Fibroblast of lung (primary cell): ENCODE measurements at places on chromosomes 4 and X. TPM values are rescaled to one million over a fixed set of nuclear protein-coding genes. Genes with fewer than 3 reads are reported as not detected.
A peak's percentile ranks its signal among the peaks of the same experiment; 100 is the strongest.

- no peak for DNase-seq
These were observed 40.0 kb downstream of the ERVMER34-1 start for GRCh38 chr4:52711272-52711671.

- no peak for DNase-seq
These were observed 1151.4 kb upstream of the PABPC4L start for GRCh38 chr4:135353008-135353407.

GRCh38 chrX:110915570-110915969, 120.0 kb upstream of the CHRDL1 start:
- no peak for DNase-seq

Gene HSFX2
- total RNA-seq, result 0.26 and 0.50 TPM in 2 replicates

- DNase-seq, result no peak
These were observed 115.3 kb upstream of the ARX start for GRCh38 chrX:25131055-25131454.

- no peak for DNase-seq
These were observed 5.9 kb upstream of the PLA2G12A start for GRCh38 chr4:109735566-109736365.

DNA sequence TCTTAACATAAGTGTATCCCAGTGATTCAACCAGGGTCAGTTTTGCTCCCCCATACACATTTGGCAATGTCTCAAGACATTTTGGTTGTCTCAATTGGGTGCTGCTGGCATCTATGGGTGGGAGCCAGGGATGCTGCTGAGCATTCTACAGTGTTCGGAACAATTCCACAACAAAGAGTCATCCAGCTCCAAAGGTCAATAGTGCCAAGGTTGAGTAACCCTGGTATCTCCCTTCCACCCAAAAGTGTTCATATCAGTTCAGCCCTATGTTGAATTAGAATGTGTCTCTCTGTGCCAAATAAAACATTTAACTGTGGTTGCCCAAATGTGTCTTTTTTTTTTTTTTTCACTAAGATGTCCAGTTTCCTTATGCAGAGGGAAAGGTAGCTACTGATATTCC, 129.4 kb upstream of the RAI2 start:
- no peak for DNase-seq

GRCh38 chrX:120768681-120769080, 107.0 kb downstream of the CT47B1 start:
- peak; percentile 33 for DNase-seq

DNA sequence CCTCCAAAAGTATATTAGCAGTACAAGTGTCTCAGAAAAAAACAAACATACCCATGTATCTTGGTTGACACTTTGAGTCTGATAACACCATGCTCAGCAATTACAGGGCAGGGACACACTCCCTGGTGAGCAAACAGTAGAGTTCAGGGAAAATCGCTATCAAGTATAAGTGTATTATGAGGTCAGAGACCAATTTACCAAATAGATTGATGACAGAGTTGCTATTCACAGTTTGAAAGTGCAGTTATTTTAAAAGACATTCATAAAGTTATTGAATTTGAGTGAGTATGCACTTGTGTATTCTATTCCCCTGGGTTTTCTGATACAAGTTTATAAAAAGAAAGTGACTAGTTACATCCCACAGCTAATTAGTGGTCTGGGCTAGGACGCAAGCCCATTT, 10.2 kb upstream of the LONRF3 start:
- DNase-seq, result no peak

DNA sequence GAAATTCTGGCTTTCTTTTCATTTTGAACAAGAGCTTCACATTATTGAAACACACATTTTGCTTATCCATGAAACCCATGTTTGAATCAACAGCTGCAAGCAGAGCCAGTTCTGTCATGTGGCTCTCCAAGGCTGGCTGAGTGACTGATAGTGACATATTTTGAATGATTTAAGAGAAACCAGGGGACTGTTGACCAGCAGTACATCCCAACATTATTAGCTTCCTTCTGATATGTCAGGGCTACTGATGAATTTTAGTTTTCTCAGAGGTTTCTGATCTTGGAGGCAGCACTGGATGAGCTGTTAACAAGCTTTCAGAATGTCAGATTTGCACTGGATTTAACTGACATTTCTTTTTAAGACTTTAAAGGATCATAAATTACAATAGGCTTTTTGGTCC, 74.6 kb upstream of the GRXCR1 start:
- DNase-seq, result no peak

GRCh38 chr4:1155314-1155713, 17.1 kb downstream of the SPON2 start:
- no peak for DNase-seq

DNA sequence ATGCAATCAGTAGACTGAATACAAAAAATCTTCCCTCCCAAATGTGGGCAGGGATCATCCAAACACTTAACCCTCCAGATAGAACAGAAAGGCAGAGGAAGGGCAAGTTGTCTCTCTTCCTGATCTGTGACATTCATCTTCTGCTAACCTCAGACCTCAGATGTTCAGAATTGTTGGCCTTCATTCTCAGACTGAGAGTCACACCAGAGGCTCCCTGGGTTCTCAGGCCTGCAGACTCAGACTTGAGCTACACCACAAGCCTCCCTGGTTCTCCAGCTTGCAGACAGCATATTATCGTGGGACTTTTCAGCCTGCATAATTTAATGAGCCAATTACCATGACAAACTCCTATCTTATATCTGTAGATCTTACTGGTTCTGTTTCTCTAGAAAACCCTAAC, 1471.6 kb upstream of the ADGRL3 start:
- DNase-seq, result no peak

GRCh38 chrX:3440981-3441380, 94.5 kb upstream of the MXRA5 start:
- no peak for DNase-seq

DNA sequence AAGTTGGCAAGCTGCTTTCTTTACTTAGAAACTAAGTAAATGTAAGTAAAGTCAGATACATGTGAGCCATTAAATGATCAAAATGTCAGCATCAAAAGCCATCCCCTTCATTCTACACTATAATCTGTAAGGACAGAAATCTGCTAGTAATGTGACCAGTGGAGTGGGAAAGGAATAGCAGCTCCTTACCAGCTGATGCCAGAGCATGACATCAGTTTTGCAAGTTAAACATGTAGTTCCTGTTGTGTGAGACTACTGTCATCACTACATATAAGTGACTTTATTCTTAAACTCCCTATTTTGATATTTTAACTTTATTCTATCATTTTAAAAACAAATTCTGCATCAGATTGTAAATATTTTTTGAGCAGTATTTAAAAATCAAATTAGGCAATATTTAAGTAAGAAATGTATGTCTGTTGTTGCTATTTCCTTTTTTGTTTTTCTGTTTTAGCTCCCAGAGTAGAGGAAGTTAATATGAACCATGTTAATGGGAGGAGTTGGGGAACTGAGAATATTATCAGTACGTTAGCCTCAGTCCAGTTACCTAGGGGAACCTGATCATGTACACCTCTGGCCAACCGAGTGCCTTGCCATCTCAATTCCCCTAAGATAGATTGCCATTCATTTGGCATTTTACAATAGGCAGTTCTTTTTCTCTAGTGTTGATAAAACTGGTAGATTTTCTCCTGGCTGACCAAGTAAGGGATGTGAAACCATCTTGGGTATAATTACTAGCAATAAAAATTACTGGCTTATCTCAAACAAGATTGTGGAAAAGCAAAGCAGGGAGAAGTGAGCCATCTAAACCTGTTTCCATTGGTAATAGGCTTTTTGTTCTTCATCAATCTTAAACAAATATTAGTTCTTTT, 34.7 kb downstream of the CCNI start:
- DNase-seq, result peak; percentile 44

DNA sequence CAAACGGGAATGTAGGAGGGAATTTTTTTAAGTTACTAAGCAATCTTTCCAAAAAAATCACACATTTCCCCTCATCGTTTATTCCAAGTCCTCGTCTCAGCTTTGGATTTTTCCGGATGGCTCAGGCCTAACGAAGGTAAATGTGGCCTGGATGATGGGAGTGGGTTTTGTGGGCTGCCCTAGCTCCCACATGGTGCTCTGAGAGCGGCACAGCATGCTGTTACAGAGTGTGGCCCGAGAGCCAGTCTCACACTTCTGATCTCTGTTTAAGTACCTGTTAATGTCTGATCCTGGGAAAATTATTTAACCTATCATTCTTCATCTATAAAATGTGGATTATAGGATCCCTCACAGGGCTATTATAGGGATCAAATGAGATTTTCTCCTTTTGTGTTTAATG, 38.2 kb upstream of the ADAM29 start:
- DNase-seq, result no peak

Gene RTL3
- not detected in 2 replicates for total RNA-seq

Gene OPN1MW2
- not detected in 2 replicates for total RNA-seq

GRCh38 chrX:138487866-138488265, 223.7 kb downstream of the FGF13 start:
- DNase-seq, result no peak

Gene SSX4B
- total RNA-seq, result not detected in 2 replicates

DNA sequence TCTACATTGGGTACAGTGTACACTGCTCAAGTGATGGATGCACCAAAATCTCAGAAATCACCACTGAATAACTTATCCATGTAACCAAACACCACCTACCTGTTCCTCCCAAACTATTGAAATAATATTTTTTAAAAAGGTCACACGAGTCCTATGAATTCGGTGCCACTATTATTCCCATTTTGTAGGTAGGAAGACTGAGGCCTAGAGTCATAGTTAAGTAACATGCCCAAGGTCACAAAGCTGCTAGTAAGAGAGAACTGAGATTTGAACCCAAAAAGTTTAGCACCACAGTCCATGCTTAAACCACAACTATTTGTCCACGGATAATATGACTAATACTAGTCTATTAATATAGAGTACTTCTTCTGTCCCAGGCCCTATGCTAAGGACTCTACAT, 2.7 kb downstream of the ARHGEF6 start:
- DNase-seq, result no peak

Gene FATE1
- not detected in 2 replicates for total RNA-seq

DNA sequence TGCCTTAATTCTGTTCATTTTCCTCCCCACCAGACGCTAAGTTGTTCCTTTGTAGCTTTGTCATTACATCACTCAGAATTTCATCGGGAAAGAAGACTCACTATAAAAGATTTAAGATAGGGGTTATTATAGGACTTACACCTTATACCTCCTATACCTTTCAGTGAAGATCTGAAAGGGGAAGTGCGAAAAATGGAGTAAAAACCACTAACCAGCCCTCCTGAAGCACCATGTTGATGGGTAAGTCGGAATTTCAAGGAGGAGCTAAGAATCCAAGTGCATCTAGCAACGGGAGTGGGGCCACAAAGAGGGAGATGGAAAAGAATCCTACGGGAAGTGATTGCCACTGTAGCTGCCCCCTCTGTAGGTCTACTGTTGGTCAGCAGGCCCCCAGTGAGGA, 119.1 kb upstream of the H2AZ1 start:
- no peak for DNase-seq

Gene CT55
- not detected in 2 replicates for total RNA-seq

DNA sequence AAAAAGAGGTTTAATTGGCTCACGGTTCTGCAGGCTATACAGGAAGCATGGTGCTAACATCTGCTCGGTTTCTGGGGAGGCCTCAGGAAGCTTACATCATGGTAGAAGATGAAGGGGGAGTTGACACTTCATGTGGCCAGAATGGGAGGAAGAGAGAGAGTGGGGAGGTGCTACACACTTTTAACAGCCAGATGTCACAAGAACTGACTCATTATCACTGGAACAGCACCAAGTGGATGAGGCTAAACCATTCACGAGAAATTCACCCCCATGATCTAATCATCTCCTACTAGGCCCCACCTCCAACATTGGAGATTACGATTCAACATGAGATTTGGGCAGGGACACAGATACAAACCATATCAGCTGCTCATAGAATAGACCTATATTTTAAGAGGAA, 255.8 kb downstream of the OPHN1 start:
- peak; percentile 29 for DNase-seq

Gene TCP11X1
- total RNA-seq, result not detected in 2 replicates

DNA sequence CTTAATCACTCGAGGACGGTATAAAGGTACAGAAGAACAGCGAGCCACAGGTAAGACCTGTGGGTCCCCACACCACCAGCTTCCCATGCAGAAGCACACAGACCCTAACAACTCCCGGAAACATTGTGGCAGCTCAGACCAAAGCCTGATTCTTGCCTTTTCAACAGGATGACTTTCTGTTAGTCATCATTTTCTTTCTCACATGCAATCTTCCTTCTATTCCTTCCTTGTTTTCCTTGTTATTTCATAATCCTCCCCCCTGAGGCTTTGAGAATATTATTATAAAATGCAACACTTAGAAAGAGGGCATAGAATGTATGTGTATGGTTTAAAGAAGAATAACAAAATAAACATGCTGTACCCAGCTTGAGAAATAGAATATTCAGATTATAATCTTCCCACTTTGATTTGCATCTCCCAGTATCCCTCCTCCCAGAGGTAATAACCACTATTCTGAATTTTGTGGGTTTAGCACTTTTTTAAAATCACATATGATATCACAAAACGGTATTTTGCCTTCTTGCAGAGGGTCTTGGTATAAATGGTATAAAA, 100.9 kb downstream of the FHDC1 start:
- no peak for DNase-seq

- no peak for DNase-seq
These were observed 40.3 kb upstream of the ACSL4 start for GRCh38 chrX:109773374-109773773.

Gene CT47B1
- not detected in 2 replicates for total RNA-seq

DNA sequence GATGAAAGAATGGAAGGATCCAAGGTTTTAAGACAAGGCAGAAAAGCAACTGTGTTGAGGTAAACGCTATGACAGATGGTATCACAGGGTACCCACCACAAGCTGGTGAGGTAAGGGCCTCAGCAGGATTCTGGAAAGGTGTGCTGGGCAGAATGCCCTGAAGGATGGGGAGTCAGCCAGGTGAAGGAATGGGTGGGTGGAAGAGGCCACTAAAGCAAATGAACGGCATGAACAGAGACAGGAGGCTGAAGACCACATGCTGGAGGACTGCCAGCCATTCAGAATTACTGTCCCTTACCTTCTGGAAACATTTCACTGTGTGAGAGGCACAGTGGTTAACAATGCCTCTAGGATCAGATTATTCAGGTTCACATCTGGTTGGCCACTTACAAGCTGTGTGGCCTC, 23.6 kb downstream of the GPRIN3 start:
- no peak for DNase-seq

Gene SPANXD
- not detected in 2 replicates for total RNA-seq

Gene OPRPN
- not detected in 2 replicates for total RNA-seq

GRCh38 chrX:45142185-45142584, 58.5 kb downstream of the DIPK2B start:
- DNase-seq, result no peak

- DNase-seq, result peak; percentile 80
These were observed 469.0 kb upstream of the BOD1L1 start for GRCh38 chr4:14096396-14096965.

Gene DGKK
- total RNA-seq, result not detected in 2 replicates
